Liver (tissue), 10 donors: ENCODE measurements at places on chromosomes 6 and 20.

DNA sequence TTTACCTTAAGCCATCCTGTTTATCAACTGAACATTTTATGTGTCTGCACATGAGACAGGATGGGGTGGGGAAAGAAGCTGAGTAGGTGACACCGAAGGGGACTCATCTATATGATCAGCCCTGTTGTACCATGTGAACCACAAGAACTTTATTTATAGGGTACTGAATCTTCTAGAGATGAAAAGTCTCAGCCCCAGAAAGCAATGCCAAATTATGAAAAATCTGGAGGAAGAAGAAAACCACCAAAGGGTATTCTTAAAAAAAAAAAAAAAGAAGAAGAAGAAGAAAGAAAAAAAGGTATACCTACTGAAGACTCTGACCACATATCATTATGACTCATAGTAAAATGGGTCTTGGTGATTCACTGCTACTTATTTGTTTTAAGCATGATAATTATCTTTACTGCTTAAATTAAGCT, 39.8 kb upstream of the HBS1L start:
- DNase-seq = no peak

- no peak for DNase-seq
Observed at GRCh38 chr6:100731411-100731810, 149.7 kb downstream of the ASCC3 start.

- DNase-seq = no peak
Observed at GRCh38 chr6:40961831-40962230, 77.2 kb downstream of the UNC5CL start.

DNA sequence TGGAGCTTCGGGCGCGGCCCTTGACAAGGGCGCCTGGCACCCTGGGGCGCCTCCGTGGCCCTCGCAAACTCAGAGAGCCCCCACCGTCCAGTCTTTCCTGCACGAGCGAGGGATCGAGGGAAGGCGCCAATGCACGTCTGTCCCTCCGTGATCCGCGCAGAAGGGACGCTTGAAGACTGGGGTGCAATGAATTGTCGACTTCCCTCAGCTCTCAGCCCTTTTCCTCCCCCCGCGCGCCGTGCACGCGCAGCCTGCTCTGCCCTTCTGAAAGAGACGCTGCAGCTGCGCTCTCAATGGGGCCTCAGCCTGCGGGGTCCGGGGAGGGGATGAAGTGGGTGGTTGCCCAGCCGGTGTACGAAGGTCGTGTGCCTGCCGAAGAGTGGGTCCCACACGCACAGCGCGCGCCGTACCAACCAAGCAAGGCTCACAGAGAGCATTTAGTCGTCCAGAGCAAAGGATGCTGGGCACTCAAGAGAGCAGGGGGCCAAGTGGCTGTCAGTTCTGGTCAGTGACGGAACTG, 5.5 kb upstream of the SOX4 start:
- DNase-seq = peak; percentile 52

GRCh38 chr6:169096388-169096787, 157.3 kb downstream of the THBS2 start:
- DNase-seq = no peak

DNA sequence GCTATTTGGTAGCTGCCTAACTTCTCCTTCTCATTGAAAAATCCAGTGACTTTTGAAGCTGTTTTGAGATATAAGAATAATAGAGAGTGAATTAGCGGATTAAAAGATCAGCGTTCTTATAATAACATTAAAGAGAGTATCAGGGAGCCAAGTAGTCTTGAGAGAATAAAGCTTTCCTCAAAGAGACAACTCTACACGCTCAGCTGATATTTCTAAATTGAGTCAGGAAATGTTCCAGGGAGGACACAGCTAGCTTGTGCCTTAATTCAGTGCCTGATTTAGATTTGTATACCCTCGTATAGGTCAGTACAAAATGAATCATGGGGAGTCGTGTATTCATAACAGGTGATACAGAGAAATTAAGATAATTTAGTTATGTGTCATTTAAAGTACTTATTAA, 75.1 kb upstream of the QKI start:
- DNase-seq = no peak

DNA sequence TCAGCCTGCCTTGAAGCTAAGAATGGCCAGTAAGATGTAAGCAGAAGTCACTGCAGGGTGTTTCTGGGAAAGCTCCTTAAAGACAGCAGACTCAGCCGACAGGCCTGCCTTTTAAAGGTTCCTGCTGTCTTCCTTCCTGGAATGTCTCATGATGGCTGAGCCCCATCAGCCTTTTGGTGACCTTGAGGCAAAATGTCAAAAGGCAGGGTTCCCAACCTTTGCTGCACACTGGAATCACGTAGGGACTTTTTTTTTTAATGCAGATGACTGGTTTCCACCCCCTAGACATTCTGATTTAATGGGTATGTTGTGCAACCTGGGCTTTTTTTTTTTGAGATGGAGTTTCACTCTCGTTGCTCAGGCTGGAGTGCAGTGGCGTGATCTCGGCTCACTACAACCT, 11.6 kb downstream of the MDGA1 start:
- no peak for DNase-seq

GRCh38 chr6:47700596-47700995, 2.2 kb downstream of the ADGRF4 start:
- DNase-seq = no peak

GRCh38 chr6:72413884-72414283, 208.0 kb upstream of the KCNQ5 start:
- no peak for DNase-seq

GRCh38 chr6:157488716-157489118, 107.7 kb downstream of the ZDHHC14 start:
- DNase-seq = peak; percentile 84
